Ureter (tissue), 1 donor: ENCODE measurements at places on chromosomes 7 and 10.

GRCh38 chr7:125529249-125529648 is 599.6 kb upstream of the POT1 start:
- no peak for DNase-seq

DNA sequence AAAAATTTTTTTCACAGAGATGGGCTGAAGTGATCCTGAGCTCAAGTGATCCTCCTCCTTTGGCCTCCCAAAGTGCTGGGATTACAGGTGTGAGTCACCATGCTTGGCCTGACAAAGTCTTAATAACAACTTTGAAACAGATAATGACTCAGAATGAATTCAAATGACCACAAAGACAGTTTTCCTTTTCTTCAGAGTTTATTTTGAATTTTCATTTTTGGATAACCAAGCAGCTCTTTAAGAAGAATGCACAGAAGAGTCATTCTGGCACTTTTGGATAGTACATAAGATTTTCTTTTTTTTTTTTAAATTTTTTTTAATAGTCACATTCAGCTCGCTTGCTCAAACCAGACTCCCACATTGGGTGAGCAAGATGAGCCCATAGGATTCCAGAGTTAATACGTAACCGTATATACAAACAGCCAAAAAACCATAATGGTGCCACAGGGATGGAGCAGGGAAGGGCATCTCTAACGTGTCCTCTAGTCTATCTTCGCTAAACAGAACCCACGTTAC is 43.0 kb upstream of the NMT2 start:
- DNase-seq, result no peak

- DNase-seq, result no peak
Observed at GRCh38 chr7:14275356-14275755, 285.9 kb upstream of the ETV1 start.

- no peak for DNase-seq
Observed at GRCh38 chr7:2017481-2017891, 215.3 kb downstream of the MAD1L1 start.

- DNase-seq, result no peak
Observed at GRCh38 chr10:119428789-119429188, 113.7 kb downstream of the RGS10 start.

- DNase-seq, result no peak
Observed at GRCh38 chr10:6069081-6069931, 7.1 kb upstream of the IL2RA start.

DNA sequence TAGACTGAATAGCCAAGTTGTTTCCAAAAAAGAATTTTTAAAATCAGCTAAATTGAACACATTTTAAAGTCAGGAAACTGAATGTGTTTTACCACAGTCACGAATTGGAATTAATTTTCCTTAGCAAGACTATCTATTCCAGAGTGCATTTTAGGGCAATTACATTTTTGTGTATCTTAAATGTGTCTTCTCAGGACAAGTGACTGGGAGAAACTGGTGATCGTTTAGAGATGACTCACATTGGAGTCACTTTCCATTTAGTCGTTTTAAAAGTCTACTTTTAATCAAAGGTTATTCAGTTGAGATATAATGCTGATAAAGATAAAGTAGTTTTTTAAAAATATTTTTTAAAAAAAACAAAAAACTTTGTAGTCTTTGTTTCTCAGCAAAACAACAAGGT is 191.7 kb upstream of the SLC26A5 start:
- no peak for DNase-seq

DNA sequence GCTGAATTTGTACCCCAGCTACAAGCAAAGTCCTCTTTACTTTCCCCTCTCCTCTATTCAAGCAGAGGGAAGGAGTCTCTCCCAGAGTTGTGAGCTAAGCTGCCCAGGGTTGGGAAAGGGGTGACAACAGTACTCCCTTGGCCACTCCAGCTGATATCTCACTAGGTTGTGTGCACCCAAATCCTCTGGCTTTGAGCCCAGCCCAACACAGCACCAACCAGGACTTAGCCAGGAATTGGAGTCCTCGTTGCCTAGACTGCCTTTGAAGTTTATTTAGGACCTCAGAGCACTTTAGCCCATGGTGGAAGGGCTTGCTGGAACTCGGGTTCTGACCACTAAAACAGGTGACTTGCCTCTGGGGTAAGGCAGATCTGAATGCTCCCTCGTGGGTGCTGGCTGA is 35.7 kb upstream of the DYNC1I1 start:
- DNase-seq, result no peak

- DNase-seq, result no peak
Observed at GRCh38 chr10:80188713-80189112, 16.6 kb downstream of the ANXA11 start.

GRCh38 chr10:116720668-116721546 is 21.5 kb downstream of the HSPA12A start:
- no peak for DNase-seq

DNA sequence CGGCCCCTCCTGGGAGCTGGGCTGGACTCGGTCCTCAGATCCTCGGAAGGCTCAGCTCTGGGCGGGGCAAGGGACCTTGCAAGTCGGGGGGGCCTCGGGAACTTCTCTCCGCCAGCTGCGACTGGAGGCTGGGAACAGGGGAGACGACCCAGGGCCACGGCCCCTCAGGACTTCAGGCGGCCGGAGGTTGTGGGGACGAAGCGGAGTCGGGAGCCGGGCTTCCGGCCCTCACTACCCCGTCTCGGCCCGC is 2.6 kb downstream of the ADIRF start:
- DNase-seq, result no peak

- DNase-seq, result no peak
Observed at GRCh38 chr10:90302758-90303481, 554.9 kb downstream of the HTR7 start.

- DNase-seq, result no peak
Observed at GRCh38 chr7:112140600-112140999, 65.6 kb downstream of the DOCK4 start.

DNA sequence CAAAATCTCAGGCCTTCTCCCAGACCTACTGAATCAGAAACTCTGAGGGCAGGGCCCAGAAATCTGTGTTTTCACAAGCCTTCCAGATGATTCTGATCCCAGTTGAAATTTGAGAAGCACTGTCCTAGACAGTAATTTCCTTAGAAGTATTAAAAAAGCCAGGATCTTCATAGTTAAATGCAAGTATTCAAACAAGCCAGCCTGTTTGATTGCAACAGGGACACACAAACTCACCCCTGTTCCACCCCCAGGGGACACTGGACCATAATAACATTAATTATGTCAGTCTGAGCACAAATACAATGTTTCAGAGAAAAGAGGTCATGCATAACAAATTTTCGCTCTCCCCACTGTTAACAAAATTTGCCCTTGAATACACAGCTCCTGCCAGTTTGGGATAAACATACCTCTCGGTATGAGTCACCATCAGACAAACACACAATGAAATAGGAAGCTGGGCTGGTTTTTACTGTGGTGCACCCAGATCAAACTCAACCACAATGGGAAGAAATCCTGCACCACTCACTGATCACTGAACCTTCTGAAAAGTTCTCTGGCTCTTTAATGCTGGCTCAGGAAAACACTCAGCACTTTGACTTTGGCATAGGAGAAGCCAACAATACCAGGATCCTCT is 34.3 kb downstream of the ABLIM1 start:
- no peak for DNase-seq

DNA sequence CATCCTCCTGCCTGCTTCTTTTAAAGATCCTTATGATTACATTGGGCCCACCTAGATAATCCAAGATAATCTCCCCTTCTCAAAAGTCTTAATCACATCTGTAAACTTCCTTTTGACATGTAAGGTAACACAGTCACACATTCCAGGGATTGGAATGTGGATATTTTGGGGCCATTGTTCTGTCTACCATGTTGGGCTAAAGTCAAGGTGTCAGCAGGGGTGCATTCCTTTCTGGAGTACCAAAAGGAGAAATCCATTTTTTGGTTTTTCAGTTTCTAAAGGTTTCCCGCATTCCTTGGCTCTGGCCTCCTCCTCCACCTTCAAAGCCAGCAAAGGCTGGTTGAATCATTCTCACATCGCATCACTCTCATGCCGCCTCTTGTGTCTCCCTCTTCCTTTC is 197.6 kb upstream of the NFE2L3 start:
- DNase-seq, result no peak

DNA sequence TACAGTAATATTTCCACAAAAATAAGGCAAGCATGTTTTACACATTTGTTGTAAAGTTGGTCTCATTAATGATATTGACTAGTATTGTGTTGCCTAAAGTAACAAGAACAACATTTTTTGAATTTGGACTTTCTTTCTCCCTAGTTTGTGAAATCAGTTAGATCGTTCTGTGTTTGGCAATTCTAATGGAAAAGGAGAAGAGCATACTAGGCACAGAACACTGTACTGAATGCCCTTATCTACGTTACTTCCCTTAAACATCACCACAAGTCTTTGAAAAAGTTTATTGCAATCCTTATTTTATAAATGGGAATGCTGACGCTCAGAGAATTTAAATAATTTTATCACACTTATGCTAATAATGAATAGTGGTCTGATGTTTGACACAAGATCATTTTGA is 372.2 kb downstream of the EXOC4 start:
- DNase-seq, result no peak

- no peak for DNase-seq
Observed at GRCh38 chr7:148245381-148245780, 345.2 kb upstream of the C7orf33 start.

DNA sequence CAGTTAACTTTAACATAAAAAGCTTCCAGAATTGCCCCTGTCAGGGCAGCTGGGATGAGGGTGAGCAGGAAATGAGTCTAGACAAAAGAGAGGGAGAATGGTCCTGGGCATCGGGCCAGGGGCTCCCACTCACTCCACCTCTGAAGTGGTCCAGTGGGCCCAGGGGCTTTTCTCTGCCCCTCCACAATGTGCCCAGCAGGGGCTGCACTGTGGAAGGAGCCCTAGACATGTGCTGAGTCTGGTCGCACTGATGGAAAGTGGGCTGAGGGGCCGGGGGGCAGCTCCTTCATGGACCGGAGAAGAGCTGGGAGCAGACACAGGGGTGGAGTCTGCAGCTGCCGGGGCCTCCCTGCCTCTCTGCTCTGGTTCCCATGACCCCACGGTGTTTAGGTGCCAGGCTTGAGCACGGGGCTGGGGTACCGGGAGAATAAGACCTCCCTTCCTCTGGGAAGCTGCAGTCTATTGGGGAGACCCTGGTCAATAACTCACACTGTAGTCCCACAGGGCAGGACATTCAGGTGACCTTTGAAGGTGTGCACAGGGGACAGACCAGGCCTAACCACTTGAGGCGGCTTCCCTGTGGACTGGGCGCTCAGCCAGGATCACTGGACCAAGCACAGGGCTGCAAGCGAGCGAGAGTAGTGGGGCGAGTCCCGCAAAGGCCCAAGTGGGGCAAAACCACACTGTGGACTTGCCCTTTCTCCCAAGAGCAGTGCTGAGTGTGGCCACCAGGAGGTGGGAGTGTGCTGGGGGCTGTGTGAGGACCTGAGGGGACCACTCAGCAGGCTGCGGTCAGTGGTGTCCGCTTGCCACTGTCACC is 6.1 kb downstream of the ADCY1 start:
- no peak for DNase-seq

GRCh38 chr10:117165538-117166417 is 27.7 kb upstream of the VAX1 start:
- DNase-seq, result no peak

DNA sequence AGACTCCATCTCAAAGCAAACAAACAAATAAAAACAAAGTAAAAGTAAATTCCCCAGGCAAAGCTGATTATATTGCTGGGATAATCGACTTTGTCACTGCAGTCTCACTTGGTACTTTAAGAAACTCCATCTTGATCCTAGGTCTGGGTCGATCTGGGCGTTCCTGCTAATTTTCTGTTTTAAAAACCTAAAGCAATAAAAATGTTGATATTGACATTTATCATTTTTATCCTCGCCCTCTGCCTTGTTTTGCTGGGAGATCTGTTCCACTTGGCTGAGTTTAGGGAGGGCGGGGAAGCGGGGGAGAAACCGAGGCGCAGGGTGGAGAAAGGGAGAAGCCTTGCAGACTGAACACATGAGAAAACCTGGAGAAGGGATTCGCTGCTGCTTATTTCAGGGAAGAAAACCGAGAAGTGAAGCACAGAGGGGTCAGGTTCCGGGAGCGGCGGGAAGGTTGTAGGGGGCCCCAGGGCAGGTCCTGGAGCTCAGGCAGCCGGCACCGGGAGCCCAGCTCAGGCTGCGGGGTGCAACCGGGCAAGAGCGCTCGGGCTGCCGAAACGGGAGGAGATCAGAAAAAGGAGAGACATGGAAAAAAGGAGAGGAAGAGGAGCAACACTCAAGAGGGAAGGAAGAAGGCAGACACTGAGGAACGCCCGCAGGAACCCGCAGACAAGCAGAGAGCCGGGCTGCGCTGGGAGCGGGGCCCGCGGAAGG is 27.3 kb upstream of the KMT2C start:
- DNase-seq, result peak; percentile 64

DNA sequence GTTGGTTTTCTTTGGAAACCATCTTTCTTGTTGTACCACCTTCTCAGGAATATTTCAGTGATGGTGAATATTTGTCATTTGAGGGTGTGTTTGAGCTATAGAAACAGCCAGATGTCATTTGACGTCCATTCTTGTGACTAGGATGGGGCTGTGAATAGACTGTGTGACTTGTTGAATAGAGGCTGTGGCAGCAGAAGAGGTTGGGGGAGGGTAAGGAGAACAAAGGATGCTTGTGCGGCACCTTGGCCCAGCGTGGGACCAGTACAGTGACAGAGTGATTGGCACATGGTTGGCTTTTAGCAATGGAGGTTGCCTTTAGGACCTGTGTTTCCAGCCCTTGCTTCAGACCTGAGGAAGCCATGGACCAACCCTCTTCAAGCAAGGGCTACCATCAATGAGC is 11.3 kb downstream of the DMBT1 start:
- DNase-seq, result no peak

DNA sequence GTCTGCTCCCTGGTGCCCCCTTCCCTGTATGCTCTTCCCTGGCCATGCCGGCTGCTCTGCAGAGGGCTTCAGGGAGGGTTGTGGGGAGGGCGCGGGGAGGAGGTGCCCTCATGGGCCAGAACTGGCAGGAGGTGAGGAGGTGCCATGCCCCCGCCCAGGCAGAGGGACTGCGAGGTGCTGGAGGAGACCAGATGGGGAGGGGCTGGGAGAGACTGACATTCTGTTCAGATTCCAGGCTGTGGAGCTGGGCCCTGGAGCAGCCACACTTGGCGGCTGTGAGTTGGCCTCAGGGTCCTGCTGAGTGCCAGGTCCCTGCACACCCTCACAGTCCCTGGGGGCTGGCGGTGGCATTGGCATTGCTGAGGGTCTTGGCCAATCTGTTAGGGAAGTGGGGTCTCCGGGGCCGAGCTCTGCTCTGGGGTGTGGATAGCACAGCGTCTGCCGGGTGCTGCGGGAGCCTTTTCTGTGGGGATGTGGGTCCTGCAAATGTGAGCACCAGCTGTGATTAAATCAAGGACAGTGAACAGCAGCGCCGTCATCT is 25.4 kb downstream of the INPP5A start:
- no peak for DNase-seq

DNA sequence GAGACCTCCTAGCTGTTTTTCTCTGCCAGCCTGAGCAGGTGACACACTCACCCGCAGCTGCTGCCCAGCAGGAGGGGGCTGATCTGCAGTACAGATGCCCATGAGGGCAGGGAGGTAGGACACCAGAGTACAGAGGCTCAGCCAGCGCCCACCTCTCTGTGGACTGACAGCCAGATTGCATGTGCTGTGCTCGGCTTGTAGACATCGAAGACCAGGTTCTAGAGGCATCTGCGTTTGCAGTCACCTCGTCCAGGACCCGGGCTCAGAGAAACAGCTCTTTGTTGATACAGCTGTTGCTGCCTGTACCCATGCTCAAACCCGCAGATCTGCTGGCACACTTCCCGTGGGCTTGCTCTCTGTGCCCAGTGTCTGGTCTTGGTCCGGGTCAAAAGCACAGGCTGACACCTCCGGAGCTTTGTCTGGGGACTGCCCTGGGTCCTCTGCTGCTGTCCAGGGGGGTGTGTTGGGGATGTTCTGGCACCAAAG is 224.7 kb downstream of the GLRX3 start:
- peak; percentile 35 for DNase-seq

GRCh38 chr10:99548041-99548530 is 15.3 kb downstream of the NKX2-3 start:
- DNase-seq, result no peak
